ENCODE measurements at places on chromosomes 2 and 18.
A peak's percentile ranks its signal among the peaks of the same experiment; 100 is the strongest.

- no peak for DNase-seq
Measured at GRCh38 chr18:59672235-59672711, 24.9 kb downstream of the CCBE1 start.

- DNase-seq: no peak
Measured at GRCh38 chr2:30434708-30435107, 12.3 kb upstream of the LCLAT1 start.

DNA sequence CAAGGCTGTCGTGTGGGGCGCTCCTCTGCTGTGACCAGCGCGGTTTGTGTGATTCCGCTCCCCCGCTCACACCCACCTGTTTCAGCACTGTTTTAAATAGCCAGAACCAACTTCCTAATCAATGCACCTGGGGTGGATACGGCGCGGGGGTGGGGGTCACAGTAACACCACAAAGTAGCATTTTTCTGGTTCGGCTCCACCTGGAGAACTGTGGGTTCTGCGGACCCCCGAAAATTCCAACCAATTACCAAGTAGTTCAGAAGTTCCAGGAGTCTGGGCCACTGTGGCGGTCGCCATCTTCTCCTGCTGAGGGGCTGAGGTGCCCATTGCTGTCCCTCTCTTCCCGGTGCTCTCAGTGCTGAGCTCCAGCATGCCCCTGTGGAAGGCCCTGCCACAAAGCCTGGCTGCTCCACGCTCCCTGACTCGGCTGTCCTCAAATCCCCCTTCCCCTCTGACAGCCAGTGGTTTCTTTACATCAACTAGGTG, 79.4 kb downstream of the GFPT1 start:
- no peak for DNase-seq

- peak; percentile 68 for DNase-seq
Measured at GRCh38 chr18:616380-616995, 19.7 kb downstream of the CLUL1 start.

DNA sequence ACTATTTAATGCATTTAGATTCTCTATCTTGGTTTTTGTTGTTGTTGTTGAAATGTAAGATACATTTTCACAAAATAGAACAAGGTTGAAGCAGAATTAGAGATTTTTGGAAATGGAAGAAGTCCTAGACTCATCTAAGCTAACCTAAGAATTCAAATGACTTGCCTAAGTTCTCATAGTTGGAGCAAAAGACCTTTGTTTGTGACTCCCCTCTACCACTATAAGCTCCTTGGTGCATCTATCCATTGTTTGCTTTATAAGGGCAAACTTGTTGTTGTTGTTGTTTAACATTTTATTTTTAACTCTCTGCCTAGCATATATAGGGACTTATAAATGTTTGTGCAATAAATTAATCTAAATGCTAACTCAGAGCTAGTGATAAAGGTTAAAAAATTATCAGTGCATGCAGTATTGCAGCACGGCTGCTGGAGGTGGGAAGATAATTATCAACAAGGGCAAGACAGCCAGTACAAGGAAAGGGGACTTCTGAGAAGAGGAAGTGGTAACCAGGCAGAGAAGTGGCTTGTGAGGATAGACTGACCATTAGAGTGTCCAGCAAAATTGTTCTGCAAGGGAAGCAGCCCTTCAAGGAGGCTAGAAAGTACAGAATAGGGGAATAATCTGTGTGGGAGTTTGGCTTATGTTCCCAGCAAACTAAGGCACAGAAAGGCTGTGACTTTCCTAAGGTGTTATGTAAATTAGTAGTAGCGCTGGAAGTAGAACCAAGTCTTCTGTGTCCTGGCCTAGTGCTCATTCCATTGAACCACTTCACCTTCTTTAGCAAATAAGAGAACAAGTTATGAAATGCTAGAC, 38.1 kb upstream of the ACYP2 start:
- peak; percentile 81 for DNase-seq

- no peak for DNase-seq
Measured at GRCh38 chr2:100747996-100748615, 71.8 kb upstream of the NPAS2 start.

GRCh38 chr2:85291425-85292023, 36.3 kb downstream of the TGOLN2 start:
- peak; percentile 23 for DNase-seq

DNA sequence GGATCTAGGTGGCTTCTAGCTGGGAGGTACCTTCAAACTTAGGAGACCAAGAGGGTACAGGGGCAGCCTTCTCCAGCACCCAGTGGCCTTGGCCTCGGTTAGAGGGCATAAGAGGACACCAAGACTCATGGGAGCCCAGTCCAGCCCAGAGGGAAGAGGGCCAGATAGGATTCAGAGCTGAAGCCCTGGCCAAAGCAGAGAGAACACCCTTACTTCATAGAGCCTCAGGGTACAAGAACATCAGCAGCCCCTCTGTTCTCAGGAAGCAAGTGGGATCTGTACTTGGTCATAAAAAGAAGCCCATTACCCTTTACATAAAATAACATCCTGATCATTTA, 45.0 kb upstream of the ASPRV1 start:
- DNase-seq: no peak

- no peak for DNase-seq
Measured at GRCh38 chr2:19632403-19632991, 269.3 kb downstream of the TTC32 start.

DNA sequence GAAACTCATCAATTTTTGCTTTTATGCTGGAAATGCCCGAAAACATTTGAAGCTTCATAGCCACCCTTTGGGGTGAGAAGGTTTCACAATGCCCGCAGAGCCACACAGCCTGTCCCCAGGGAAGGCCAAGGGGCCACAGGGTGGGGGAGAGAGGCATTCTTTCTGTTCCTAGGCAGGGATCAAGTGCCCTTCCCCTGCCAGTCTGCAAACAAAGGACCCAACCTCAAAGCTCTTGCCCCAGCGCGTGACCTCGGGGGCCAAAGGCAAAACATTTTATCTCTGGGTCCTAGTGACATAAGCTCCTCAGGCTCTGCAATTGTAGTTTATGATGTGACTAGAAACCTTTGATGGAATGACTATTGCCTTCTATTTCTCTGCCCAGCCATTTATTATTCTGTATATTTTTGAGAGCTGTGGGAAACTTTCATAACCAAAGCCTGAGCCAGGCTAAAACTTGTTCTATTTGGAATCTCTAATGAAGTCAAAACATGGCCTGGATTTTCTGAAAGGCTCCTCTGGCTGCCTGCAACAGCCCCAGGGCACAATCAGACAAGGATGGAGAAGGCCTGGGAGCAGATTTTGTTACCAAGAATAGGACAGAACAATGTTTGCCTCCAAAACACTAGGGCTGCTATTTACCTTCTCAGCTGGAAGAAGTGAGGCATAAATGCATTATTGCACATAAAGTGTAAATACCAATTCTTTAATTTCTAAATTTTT, 137.2 kb upstream of the KCTD1 start:
- DNase-seq: no peak

GRCh38 chr2:54652540-54652939, 70.9 kb upstream of the EML6 start:
- DNase-seq: peak; percentile 41

DNA sequence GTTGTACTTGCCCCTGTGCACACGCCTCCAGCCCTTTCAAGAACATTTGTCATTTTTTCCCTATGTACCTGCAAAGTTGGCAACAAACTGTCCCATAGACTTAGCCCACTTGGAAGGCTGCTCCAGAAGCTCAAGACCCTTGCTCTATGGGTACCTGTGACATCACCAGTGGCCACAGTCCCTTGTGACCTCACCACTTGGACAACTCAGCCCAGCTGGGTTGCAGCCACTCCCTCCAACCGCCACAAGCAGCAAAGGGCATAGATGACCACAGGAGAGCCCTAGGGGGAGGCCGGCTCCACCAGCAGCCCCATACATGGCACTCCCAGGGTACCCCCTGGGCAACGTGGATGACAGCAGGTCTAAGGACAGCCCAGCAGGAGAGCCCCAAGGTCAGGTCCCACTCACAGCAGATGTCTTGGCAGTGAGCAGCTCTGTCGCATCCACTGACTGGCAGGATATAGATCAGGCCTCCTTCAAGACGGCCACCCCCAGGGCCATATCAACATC, at the start of gene TEX44:
Gene TEX44, plus strand, starts transcription at position 229 of the 510 bp plus-strand sequence. Its CDS starts 88 bp downstream, at position 317.
- DNase-seq: no peak

DNA sequence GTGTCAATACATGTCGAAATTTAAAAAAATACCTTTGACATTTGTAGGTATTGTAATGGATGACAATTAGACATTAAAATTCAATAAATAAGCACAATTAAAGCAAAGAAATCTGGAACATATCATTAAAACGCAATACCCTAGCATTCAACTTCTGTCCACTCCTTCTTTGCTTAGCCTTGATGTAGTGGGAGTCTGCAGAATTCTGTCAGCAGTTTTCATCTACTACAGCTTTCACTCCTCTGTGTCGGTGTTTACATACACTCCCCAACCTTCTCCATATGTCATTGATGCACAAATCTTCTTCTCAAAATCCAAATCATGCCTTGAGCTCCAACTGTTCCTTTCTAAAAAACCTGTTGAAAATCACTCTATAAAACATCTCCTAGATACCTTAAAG, 1380.6 kb downstream of the DSC3 start:
- DNase-seq: no peak

DNA sequence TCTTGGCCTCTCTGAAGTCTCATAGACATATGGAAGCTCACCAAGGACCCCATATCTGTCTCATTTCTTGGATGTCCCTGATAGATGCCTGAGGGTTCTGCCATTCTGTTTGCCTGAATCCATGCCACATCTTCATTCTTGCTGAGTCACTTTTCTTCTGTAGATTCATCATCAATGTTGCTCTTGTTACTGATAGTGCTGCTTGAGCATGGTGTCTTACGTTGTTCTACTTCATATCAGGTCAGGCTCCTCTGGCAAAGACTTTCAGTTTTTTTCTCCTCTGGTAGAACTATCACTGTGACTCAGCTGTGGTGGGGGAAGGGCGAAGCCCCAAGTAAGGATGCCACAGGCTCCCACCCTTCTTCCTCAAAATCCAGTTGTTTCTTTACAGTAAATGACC, 885.2 kb downstream of the DCDC2C start:
- DNase-seq: no peak

DNA sequence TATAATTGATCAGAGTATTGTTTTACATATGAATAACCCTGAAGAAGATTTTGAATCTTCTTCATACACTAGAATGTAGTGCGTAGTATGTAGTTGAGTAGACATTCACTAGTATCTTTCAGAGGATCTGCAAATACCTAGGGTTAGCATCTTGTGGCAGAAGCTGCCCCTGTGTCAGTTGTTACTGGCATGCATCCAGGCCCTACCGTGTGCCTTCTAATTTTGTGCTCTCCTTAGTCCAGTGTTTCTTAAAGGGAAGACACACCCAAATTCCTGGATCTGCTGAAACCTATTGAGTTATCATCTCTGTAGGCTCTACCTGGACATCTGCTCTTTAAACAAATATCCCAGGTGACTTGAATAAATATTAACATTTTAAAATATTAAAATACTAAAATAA, 99.7 kb upstream of the SERTAD2 start:
- no peak for DNase-seq

DNA sequence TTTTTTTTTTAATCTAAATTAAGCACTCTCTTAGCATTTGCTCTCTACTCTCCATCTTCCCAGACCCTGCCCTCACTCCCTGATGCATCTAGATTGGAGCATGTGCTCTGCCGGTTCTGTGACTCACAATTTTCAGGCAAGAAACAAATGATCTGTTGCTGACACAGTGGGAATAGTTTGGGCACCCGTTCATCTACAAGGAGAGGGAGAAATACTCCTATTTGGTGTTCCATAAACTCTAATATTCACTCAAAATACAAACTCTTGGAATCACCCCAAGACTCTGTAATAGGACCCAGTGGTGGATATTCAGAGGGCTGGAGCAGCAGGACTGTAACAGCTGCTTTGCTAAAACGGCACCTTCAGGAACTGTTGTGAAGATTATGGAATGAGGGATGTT, 37.1 kb upstream of the LINC00305 start:
- no peak for DNase-seq

GRCh38 chr2:111883661-111884591, at the start of gene ANAPC1:
Gene ANAPC1 (minus strand): TSS chr2:111884193. CDS start chr2:111880825, 3,368 bp downstream.
- DNase-seq: peak; percentile 80

GRCh38 chr2:238911376-238912227, 63.7 kb downstream of the TWIST2 start:
- no peak for DNase-seq

GRCh38 chr2:213068676-213069359, 82.6 kb downstream of the IKZF2 start:
- no peak for DNase-seq

DNA sequence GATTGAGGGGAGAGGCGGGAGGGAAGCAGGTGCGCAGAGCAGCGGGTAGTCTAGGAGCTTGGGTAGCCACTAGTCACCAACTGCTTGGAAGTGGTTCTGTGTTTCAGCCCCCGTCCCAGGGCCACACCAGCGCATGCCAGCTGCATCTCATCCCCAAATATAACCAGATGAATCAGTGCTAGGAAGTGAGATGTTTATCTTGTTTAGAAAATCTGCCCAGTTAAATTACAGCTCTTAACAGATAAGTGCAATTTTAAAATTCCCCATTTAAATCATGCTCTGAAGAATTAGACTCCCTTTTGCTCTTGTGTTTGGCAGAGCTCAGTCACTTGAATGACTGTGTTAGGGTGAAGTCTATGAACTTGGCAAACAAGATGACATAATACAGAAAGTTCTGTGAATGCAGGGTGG, 193.8 kb downstream of the SEPTIN10 start:
- DNase-seq: no peak

DNA sequence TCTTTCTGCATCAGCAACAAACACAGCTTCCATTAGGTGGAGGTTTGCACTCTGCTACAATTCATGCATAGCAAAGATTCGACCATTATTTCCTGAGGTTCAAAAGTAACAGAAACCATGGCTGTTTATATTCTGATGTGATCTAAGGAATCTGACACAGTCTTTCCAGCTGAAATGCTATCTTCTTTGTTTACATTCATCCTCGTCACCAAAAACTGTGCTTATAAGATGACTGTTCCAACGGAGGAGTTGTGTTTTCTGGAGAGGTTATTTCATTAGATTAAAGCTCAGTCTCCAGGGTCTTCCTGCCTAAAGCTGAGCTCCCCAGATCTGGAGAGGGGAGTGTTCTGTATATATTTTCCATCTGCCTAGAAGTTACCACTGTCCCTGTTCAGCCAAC, 45.1 kb upstream of the LYPD6B start:
- DNase-seq: no peak

GRCh38 chr18:23137788-23138216, 2.5 kb downstream of the CABLES1 start:
- no peak for DNase-seq

DNA sequence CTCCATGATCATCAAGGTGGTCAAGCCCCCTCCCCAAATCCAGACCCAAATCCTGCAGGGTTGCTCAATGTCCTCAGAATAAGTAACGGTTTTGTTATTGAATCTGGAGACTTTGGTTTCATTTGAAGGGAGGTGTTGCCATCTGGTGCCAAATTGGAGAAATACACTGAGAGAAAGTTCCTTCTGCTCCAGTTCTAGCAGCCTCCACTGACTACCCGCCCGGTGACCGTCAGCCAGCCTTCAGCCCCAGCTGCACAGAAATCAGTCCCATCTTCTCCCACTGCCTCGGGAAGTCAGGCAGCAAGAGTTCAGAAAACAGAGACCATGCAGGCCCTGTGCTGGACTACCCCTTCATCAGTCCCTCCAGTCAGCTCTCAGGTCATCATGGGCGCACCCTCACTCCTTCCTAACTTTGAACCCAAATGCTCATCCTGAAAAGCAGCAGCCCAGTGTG, 38.7 kb downstream of the PKDCC start:
- peak; percentile 17 for DNase-seq
